Mucosa of descending colon (tissue), 3 donors: ENCODE measurements at places on chromosomes 13 and 19. TPM values are rescaled to one million over a fixed set of nuclear protein-coding genes. Genes with fewer than 3 reads are reported as not detected.

TOMM40 gene
- total RNA-seq, result 53.5 TPM

DNA sequence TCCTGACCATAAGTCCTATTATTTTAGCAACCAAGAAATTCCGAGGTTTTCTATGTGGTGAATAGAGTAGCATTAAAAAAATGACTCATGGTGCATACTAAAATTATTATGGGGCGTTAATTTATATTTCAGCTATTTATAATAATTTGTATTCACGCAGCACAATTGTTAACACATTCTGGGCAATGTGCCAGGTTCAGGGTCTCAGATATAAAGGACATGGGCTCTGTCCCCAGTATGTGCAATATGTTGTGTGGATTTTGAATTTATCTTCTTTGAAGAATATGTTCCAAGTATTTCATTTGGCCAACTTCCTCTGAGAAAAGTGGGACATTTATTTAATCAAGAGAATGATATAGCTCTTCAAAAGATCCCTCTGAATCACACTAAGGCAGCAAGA lies 1434.7 kb upstream of the PRR20A start:
- no peak for DNase-seq

GRCh38 chr19:2578391-2578890 lies 102.5 kb downstream of the GADD45B start:
- no peak for DNase-seq

- no peak for DNase-seq
These were observed 54.9 kb downstream of the KCNRG start for GRCh38 chr13:50070186-50070585.

- DNase-seq, result no peak
These were observed 152.7 kb downstream of the TNFRSF19 start for GRCh38 chr13:23722726-23723453.

- no peak for DNase-seq
These were observed 387.2 kb downstream of the GPC5 start for GRCh38 chr13:91785431-91786119.

DNA sequence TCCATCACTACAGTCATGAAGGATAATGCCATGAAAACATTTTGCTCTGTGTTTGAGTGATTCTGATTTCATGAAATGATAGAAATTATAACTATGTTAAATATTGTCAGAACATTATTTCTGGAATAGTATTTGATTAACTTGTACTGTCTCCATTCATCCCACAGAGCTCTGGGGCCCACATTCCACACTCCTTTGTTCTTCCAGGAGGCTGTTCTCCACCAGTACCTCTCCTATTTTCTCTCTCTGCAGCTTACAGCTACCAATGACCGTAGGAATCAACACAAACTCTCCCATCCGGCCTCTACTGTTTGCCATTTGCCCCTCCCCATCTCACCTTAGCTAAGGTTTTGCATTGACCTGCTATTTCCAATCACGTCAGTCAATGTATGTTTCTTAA lies 240.9 kb downstream of the LMO7 start:
- DNase-seq, result no peak

- DNase-seq, result no peak
These were observed 61.9 kb downstream of the KDM4B start for GRCh38 chr19:5030822-5031221.

- no peak for DNase-seq
These were observed 30.2 kb downstream of the CRTC1 start for GRCh38 chr19:18713550-18714117.

DNA sequence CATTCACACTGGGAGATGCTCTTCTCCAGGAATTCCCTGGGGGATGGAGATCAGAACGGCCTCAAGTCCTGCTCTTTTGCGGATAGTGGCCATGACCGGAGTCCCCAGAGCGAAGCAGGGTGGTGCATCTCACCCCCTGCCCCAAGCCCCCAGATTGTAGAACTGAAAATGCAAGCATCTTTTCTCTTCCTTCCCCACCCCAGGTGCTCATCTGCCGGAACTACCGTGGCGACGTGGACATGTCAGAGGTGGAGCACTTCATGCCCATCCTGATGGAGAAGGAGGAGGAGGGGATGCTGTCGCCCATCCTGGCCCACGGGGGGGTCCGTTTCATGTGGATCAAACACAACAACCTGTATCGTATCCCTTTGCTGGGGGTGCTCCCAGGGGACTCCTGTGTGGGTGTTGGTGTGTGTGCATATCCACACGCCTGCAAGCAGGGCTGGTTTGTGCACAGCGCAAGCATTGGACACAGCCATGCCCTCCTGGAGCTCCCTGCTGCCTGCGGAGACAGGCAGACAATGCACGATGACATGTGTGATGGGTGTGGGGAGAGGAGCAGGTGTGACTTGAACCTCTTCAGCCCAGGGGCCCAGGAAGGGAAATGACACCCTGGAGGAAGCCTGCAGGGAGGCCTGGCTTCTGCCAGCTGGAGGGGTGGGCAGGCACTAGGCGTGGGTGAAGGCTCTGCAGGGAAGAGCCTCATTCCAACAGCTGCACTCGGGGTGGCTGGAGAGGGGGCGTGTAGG lies 5.7 kb downstream of the AP1M1 start:
- DNase-seq, result no peak

- peak; percentile 25 for DNase-seq
These were observed 5.0 kb downstream of the PVR start for GRCh38 chr19:44648631-44649251.

DNA sequence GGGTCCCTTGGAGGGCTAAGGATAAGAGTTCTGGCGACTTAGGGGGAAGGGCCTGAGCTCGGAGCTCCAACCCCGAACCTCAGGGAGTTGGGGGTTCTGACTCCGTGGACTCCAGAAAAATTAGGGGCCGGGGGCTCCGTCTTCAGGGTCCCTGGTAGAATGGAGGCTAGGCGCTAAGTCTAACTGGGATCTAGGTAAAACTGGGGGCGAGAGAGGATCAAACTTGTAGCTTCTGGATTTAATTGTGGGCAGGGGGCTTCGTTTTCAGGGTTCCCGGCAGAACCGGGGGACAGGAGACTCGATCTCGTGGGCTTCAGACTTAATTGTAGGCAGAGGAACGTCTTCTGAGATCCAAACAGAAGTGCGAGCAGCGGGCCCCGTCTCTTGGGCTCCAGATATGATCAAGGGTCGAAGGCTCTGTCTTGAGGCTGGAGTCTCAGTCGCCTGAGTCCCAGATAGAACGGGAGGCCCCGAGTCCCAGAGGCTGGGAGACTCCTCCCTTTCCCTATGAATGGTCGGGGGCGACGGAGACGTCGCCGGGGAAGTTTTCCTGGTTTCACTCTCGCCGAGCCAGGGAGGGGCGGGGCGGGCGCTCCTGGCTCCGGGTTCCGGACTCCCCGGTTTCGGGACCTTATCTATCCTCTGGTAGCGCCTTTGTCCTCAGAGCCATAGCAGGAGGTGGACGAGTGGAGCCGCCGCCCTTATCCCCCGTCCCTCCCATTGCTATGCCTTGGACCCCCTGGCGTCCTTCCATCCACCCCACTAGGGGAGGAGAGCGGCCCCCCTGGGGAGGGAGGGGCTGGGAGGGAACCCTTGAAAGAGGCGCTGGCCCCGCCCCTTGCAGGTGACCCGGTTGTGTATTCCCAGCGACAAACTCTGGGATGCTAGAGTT lies 1.3 kb downstream of the NECTIN2 start:
- peak; percentile 86 for DNase-seq

DNA sequence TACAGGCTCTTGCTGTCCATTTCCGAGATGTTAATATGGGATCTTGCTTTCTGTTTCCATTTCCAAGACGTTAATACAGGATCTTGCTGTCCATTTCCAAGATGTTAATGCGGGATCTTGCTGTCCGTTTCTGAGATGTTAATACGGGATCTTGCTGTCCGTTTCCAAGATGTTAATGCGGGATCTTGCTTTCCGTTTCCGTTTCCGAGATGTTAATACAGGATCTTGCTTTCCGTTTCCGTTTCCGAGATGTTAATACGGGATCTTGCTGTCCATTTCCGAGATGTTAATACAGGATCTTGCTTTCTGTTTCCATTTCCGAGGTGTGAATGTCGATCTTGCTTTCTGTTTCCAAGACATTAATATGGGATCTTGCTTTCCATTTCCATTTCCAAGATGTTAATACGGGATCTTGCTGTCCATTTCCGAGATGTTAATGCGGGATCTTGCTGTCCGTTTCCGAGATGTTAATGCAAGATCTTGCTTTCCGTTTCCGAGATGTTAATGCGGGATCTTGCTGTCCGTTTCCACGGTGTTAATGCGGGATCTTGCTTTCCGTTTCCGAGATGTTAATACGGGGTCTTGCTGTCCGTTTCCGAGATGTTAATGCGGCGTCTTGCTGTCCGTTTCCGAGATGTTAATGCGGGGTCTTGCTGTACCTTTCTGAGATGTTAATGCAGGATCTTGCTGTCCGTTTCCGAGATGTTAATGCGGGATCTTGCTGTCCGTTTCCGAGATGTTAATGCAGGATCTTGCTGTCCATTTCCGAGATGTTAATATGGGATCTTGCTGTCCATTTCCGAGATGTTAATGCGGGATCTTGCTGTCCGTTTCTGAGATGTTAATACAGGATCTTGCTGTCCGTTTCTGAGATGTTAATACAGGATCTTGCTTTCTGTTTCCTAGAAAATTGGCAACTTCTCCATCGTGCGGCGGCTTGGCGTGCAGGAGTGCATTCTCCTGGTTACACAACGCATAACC lies 38.3 kb downstream of the PEX11G start:
- DNase-seq, result no peak

- no peak for DNase-seq
These were observed 350.6 kb upstream of the ARGLU1 start for GRCh38 chr13:106918557-106918860.

DACH1 gene
- total RNA-seq, result 6.5 TPM

DNA sequence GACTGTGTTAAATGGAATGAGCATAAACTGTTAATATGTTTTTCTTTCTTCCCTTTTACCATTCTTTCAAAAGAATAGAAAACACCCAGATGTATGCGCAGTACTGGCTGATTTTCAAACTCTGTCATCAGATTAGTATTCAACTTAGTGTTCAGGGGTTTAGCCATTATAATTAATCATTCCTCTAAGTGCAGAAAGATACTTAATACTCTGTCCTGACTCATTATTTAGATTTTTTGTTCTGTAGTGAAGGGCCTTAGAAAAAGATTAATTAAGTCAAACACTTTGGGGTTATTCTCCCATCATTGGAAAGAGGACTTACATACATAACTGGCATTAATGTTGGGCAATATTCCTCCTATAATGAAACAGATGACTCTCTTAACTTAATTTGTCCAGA lies 1316.7 kb upstream of the SLC10A2 start:
- DNase-seq, result no peak

DNA sequence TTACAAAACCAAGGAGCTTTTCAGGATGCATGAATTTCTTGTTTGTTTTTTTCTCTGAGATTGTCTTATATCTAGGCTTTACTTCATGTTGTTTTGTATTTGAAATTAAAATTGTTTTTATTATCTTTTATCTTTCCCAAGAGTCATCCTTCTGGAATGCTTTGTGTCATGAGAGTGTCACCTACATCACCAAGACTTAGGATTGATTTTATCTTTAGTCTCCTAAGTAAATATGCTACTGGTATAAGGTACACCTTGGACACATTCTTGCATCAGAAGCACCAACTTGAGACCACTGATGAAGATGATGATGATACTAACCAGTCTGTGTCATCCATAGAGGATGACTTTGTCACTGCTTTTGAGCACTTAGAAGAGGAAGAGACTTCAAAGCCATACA lies 26.4 kb downstream of the AKAP11 start:
- DNase-seq, result no peak

ZNF723 gene
- not detected for total RNA-seq

GRCh38 chr13:113172419-113172926 lies 14.0 kb downstream of the PROZ start:
- no peak for DNase-seq

GRCh38 chr13:28373810-28374209 lies 121.1 kb downstream of the FLT1 start:
- no peak for DNase-seq

DNA sequence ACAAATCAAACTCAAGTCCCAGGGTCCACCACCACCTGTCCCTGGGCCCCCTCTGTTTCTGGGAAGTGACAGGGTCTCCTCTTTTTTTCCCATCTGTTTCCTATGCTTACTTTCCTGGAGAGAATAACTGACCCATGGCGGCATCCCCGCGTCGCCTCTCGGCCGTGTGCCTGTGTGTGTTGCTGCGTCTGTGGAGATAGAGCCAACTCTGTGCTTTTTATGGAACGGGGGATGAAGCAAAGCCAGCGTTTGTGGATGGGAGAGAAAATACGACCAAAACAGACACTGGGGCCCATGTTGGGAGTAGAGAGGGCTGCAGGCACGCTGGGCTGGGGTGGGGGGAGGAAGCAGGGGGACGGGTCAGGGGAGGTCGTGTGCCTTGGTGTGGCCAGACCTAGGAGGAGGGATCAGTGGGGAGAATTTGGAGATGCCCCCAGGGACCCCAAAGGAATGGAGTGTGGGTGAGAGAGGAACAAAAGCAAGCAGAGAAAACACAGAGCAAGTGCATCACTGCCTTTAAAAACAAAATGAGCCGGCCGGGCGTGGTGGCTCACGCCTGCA lies 16.6 kb downstream of the PLK5 start:
- DNase-seq, result no peak

DNA sequence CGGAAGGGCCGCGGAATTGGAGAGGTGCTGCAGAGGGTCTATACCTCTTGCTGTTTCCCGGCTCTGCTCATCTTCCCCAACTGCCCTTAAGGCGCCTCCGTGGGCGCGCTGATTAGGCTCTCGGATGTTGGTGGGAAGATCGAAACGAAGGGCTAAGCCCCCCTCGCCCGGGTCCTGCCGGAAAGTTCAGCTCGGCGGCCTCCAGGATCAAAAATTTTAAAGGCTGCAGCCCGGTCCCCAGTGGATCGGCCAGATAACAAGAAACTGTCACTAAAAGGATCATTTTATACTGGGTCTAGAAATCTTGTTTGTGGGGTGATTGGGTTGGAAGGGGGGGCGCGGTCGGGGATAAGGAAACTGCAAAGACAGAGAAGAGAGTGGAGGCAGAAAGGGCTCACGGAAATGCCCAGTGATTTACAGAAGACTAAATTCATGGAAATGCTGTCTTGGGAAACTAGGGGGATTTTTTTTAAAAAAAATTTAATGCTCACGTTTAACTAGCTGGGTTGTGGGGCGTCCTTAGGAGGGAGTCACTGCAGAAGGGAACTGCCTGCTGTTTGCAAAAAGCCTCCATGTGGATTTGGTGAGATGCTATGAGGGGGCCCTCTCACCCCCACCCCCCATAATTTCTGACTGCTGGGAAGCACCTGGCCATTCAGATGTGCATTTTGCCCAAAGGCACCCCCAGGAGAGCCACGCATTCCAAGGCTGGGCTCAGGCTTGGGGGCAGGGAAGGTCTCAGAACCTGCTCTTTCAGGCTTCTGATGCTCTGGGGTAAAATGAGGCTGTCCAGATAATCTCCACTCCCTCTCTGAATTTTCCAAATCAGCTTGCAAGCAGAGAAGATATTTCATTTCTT lies 7.7 kb downstream of the CDX2 start:
- DNase-seq, result no peak

DNA sequence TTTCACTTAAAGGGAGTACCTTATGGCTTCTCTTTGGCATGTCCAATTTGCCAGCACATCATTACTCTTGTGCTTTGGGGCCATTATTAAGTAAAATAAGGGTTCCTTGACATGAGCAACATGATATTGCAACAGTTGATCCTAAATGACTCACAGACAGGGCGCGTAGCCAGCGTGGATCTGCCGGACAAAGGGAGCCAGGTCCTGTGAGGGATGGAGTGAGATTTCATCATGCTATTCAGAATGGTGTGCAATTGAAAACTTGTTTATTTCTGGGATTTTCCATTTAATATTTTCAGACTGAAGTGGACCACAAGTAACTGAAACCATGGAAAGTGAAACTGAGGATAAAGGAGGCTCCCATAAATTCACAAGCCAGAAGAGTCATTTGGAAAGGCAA lies 48.6 kb upstream of the WASF3 start:
- no peak for DNase-seq

LILRA6 gene
- not detected for total RNA-seq

PLVAP gene
- 42.2 TPM for total RNA-seq

KLK8 gene
- not detected for total RNA-seq
